D721Med (cell line): ENCODE measurements at places on chromosomes 3 and 15.

DNA sequence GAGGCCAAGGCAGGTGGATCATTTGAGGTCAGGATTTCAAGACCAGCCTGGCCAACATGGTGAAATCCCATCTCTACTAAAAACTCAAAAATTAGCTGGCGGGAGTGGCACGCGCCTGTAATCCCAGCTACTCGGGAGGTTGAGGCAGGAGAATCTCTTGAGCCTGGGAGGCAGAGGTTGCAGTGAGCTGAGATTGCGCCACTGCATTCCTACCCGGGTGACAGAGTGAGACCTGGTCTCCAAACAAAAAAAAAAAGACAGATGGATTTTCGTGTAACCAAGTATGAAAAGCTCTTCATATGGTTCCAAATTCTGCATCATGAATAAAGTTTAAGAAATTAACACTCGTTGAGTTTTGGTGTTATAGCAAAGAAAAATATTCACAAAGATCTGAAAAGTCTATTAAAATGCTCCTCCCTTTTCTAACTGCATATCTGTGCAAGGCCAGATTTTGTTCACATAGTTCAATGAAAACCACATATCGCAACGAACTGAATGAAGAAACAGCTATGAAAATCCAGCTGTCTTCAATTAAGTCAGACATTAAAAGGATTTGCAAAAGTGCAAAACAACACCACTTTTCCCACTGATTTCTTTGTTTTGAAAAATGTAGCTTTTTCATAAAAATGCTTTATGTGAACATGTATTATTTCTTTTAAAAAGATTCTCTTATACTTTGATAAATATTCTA lies 23.8 kb upstream of the FBLN2 start:
- no peak for DNase-seq

DNA sequence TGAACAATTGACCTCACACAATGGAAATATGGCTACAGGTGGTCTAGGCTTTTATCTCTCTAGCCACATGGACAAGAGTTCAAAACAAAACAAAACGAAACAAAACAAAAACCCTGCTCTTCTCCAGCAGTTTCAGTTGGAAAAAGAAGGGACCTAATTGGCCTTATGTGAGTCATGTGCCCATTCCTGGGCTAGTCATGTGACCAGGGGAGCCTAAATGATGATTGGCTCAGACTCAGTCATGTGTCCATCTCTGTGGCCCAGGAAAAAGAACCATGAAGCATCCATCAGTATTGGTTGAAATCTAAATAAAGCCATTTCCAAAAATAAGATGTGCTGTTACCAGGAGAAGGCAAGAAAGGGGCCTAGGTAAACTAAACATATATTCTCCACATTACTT lies 96.8 kb downstream of the ANXA2 start:
- no peak for DNase-seq

DNA sequence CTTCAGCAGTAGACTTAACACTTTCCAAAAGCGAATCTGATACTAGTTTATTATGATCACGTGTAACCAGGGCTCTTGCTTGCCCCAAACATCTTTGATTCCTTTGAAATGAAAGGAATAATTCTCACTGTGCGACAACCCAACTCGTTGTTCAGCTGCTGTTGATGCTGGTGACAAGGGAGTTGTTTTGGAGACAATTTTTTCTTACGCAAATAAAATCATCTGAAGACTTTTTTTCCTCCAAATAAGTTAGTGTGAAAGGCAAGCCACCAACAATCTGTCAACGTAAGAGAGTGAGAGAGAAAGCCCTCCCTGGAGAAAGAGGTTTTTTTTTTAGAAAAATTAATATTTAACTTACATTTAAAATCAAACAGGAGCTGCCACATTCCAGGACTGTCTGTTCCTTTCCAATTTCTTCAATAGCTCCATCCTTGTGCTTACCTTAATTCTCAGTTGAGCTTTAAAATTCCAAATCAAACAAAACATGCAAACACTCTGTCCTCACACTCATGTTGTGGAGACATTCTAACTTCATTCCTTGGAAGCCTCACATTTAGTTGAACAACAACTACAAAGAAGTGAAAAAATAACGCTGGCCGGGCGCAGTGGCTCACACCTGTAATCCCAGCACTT lies 4.9 kb upstream of the P3H2 start:
- DNase-seq = no peak

- DNase-seq = no peak
Observed at GRCh38 chr3:100540791-100541334, 48.4 kb downstream of the TMEM45A start.

- no peak for DNase-seq
Observed at GRCh38 chr3:29609328-29609811, 328.5 kb downstream of the RBMS3 start.

DNA sequence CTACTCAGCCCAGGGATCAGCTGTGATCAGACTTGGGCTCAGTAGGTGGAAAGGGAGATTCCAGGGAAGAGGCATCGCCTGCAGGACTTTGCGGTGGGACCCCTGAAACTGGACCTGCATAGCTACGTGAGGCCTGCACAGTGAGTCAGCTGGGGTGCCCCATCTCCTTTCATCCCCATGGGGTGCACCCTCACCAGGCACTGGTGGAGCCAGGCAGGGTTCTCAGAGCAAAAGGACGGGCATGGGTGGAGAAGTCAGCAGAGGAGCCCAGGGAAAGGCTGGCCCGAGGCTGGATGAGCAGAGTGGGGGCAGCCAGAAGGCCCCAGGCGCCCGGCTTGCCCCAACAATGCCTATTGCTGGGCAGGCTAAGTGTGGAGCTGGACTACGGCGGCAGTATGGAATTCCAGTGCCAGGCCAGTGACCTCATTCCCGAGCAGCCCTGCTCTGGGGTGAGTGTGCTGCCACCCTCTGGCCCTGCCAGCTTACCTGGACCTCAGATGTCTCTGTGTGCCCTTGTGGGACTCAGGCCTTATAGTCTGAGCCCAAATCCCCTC lies 19.7 kb downstream of the ACAA1 start:
- no peak for DNase-seq
